Lower lobe of right lung (tissue), 2 donors: ENCODE measurements at places on chromosomes 1 and 21. TPM values are rescaled to one million over a fixed set of nuclear protein-coding genes. Genes with fewer than 3 reads are reported as not detected.

Gene HES3
- not detected for total RNA-seq

- H3K4me1 ChIP-seq, result peaks cover 17% of the 10 kb centered on the region
- H3K36me3 ChIP-seq, result no peaks in the 10 kb centered on the region
These were observed 957 bp downstream of the CAPN9 start for GRCh38 chr1:230747890-230748800.

GRCh38 chr1:60936163-60936562 is 146.2 kb upstream of the NFIA start:
- no peak overlapping the region for H3K4me3 ChIP-seq
- no peaks in the 10 kb centered on the region for H3K27me3 ChIP-seq
- H3K27ac ChIP-seq, result no peak overlapping the region
- H3K4me1 ChIP-seq, result no peaks in the 10 kb centered on the region

DNA sequence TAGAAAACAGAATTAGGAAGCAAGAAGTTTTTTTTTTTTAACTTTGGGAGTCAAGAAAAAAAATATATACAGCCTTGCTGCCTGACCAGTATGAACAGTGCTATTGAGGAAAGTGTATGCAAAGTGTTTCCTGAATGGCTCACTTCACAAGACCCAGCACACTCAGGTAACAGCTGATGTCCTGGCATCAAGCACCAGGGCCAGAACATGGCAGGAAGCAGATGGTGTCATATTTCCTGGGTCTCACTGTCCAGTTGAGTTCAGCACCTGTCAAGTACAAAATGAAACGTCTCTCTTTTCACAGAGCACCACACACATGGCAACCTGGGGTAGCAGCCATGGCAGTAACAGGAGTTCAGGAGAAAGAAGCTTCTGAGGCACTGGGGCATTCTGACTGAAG is 372.3 kb downstream of the TTLL7 start:
- no peaks in the 10 kb centered on the region for H3K36me3 ChIP-seq
- H3K4me1 ChIP-seq, result no peaks in the 10 kb centered on the region
- H3K27me3 ChIP-seq, result no peaks in the 10 kb centered on the region
- DNase-seq, result no peak
- no peak overlapping the region for H3K4me3 ChIP-seq

Gene VSIG8
- 0.35 TPM for total RNA-seq

DNA sequence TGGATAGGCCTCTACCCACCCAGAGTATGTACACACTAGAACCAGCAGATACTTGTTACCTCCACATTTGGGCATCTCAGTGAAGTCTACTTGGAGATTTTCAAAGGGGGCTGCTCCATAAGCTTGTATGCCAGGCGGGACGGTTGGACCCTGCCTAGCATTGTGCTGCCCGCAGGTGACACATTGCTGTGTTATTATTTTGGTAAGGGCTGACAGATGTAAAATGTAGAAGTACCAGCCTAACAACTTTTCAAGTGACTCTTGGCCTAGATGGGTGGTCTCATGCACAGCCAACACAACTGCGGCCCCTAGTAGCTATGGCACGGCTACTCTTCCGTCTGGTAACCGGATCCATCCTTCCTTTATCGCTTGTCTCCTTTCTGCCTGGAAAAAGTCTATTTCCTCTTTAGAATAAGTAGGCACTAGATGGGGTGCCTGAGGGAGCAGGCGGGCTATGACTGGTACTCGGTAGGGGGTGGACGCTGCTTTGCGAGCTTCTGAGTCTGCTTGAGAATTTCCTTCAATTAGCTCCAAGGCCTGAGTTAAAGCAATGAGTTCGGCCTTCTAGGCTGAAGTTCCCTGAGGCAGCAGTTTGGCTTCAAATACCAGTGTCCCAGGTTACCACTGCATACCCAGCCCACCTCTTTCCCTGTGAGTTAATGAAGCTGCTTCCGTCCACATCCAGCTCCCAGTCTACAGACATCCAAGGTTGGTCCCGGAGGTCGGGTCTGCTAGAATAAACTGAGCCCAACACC is 405.3 kb downstream of the TGFB2 start:
- no peak for DNase-seq
- no peaks in the 10 kb centered on the region for H3K27me3 ChIP-seq
- no peaks in the 10 kb centered on the region for H3K36me3 ChIP-seq
- no peak overlapping the region for H3K27ac ChIP-seq

Gene COL6A2
- total RNA-seq, result 227 TPM
